Left cardiac atrium (tissue), 4 donors: ENCODE measurements at places on chromosomes 12 and 14. TPM values are rescaled to one million over a fixed set of nuclear protein-coding genes. Genes with fewer than 3 reads are reported as not detected.

DNA sequence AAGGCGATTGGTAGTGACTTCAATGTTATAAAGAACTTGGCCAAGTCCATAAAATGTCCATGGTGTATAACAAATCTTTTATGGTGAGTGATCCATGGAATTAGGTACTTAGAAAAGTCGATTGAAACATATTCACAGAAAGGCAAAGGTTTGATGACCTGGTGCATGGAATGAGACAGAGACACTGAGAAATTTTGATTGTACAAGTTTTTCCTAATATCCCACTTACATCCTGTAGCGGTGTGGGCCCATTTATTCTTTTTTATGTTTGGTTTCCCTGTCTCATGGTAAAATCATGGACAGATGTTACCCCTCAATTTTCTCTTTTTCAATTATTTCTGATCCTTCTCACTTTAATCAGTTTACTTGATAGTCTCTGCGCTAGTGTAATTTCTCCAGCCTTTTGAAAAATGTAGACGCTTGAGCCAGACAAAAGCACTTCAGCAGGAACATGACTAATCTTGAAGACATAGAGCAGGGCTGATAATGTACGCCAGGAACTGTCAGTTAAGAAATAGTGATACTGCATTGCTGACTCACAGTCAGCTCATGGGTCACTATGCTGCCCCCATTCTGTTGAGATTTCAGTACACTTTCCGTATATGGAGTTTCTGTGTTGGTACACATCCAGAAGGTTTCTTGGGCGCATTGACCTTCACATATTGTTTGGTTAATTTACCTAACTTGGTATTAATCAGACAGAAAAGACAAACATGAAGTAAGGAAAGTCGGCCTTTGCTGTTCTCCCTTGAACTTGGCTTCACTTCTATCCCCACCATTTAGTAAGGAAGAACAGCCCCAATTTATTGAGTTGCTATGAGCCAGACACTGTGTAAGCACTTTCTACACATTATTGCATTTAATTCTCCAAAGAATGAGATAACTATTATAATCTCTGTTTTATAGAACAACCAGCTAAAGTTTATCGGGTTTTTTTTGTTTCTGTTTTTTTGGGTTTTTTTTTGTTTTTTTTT lies 841.7 kb downstream of the DIO2 start:
- DNase-seq, result no peak

The NELL2 gene
- total RNA-seq, result 0.82 TPM

DNA sequence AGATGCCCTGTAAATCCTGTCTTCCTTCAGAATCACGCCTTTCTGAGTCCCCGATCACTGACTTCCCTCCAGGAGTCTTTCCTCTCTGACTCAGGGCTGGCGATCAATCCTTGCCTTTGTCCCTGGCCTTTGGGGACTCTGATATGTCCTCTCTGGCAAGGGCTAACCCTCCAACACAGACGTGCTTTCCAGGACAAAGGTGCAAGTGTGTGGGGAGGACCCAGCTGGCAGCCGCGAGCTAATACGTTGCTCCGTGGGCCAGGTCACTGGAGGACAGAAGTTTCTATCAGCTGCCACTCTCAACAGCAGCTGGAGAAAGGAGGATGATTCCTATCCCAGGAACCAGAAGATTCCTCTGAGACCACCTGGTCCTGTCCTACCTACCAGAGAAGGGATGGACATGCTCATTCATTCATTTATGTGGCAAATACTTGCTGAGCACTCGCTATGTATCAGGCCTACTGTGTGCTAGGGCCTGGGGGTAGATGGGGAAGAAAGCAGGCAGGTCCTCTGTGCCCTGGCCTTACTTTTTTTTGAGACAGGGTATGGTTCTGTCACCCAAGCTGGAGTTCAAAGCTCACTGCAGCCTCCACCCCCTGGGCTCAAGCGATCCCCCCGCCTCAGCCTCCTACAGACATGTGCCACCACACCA lies 8.5 kb upstream of the SCARB1 start:
- DNase-seq, result no peak

GRCh38 chr14:60845523-60845922 lies 111.0 kb downstream of the MNAT1 start:
- no peak for DNase-seq

The SYT1 gene
- total RNA-seq, result 1.5 TPM

DNA sequence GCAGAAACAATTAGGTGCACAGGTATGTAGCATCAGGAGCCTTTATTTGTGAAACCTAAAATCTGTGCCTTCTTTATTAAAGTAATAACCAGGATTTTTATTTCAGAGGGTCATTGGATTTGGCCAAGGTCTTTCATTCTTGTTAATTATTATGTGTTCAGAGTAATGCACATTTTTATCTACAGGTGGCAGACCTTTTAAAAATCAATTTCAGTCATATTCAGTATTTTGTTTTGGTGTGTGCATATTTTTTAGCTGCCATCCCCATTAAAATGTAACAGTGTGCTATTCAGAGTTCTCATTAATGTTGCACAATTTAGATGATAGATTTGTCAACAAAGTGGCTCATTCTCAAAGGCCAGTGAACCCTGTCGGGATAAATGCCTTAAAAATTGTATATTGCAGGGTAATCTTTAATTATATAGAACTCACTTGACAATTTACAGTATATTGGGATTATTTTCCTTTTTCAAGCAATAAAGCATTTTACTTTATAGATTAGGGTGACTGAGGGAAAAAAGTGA lies 319.3 kb upstream of the SOX5 start:
- DNase-seq, result no peak

DNA sequence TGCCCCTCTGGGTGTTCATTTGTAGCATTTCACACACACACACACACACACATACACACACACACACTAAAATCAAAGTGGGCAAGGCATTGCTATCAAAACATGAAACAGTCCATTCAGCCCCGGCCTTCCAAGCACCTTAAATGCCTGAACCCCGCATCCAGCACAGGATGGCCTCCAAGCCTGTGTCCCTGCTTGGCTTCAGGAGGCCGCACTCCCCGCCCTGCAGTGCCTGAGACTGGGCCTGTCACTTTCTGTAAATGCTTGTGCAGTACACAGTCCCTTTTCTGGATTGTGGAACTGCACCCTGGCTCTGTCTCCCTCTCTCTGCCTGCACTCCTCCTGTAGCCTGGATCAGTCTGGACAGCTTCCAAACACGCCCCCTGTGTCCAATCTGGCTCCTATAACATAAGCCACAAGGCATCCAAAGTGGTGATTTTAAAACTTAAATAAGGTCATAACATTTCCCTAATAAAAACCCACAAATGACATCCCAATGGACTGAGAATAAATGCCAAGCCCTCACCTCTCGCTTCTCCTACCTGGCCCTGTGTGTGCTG lies 972.2 kb upstream of the TMEM132C start:
- DNase-seq, result no peak

DNA sequence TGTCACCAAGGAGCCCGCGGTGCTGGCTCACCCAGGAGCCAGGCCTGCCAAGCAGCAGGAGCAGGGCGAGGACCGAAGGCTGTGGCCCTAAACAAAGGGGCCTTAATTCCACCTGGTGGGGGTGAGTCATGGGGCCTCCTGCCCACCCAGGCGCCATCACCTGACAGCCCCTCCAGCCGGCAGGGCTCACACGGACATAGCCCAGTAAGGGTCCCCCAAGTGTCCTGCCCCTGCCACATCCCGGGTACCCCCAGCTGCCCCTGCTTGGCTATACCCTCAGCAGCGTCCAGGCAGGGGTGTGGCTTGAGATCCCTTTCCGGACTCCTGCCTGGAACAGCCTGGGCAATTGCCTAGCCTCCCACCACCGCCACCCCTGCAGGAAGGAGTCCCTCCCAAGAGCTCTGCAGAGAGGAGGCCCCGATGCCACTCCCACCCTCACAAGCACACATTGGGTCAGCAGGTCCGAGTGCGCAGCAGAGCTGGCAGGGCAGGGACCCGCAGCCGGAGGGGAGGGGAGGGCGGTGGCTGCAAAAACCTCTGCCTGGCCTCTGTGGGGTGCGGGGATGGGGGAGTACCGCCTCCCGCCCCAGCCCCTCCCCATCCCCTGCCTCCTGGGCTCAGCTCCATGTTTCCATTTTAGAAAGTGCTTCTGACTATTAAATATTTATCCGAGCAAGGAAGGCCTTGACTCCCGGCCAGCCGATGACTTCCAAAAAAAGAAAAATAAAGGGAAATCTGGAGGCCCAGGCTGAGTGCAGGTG lies 4.6 kb downstream of the AHNAK2 start:
- peak; percentile 86 for DNase-seq

The EPYC gene
- not detected for total RNA-seq

The CIROP gene
- total RNA-seq, result not detected

DNA sequence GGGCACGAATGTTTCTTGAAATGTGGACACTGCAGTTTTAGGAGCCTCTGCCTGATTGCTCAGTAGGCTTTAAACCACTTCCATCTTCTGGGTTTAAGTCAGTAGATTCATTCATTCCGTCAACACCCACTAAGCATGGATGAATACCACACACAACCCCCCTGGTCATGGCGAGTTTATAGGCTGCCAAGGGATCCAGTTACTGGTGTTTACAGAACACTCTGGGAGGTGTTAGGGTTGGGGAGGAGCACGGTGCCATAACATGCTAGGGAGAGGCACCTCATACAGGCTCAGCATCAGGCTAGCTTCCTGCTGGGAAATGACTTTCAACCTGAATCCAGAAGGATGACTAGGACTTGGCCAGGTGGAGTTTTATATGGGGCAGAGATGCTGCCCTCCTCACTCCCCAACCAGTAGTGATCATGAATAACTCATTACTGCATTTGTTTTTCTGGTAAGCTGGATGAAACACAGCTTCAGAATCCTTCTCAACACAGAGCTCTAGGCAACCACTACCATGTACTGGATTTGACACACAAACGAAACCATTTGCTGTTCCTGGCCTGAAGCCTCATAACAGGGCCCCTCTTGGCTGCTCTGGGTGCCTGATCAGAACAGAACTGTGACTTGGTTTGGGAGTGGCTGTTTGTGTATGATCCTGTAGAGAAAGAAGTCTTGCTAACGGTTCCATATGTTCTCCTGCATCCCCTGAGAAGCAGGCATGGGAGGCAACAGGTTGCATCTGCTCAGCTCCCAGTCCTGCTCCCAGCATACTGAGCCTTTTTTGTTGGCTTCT lies 47.9 kb downstream of the FBXW8 start:
- no peak for DNase-seq

The NR1H4 gene
- total RNA-seq, result not detected

DNA sequence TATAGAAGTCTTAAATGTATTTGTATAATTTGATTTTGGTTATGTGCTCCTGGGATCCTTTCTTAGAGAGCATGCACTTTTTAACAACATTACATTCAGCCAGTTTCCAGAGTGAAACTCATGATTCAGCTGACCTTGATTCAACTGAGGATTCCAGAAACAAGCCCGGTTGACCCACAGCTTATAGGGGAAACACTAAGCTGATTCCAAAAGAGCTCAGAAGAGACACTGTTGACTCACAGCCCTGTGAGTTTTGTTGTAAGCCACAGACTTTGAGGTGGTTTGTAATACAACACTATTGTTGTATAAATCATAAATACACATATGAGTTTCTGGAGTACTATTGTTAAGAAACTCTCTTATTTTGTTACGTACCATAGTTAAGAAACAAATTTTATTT lies 133.8 kb upstream of the MGAT4C start:
- no peak for DNase-seq

The TSPAN19 gene
- total RNA-seq, result not detected

The SYNDIG1L gene
- total RNA-seq, result not detected

GRCh38 chr12:119198440-119198839 lies 19.7 kb downstream of the HSPB8 start:
- DNase-seq, result no peak
